ENCODE measurements at places on chromosomes 12 and 14. TPM values are rescaled to one million over a fixed set of nuclear protein-coding genes. Genes with fewer than 3 reads are reported as not detected.

SYCP3 gene
- not detected for total RNA-seq

DUSP16 gene
- total RNA-seq: 9.2 TPM

DNA sequence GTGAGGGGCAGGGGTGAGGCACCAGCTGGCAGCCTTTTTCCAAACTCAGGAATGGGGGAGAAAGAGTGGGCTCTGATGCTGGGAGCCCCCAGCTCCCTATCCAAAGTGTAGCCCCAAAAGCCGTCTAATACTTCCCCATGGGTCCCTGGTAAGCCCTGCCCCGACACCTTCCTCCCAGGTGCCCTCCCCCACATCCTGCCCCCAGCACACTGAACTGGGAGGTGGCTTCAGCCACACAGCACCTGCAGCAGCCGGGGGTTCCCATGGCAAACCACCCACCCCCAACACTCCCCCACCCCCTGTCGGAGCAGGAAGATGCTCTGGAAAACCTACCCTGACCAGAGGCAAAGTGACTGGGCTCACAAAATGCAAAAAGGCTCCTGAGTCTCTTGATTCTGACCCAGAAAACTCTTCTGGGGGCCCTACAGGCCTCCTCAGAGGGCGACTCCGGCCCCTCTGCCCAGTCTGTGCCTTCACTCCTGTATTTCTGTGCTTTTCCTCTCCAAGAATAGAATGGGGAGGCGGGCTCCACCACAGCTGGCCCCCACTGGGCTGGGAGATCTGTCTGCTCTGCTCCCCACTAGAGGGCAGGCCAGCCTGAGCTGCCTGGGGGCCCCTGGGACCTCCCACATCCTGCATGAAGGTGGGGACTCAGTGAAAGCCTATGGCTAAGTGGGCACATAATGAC lies 81.6 kb downstream of the ITPK1 start:
- peak; percentile 41 for DNase-seq

DNA sequence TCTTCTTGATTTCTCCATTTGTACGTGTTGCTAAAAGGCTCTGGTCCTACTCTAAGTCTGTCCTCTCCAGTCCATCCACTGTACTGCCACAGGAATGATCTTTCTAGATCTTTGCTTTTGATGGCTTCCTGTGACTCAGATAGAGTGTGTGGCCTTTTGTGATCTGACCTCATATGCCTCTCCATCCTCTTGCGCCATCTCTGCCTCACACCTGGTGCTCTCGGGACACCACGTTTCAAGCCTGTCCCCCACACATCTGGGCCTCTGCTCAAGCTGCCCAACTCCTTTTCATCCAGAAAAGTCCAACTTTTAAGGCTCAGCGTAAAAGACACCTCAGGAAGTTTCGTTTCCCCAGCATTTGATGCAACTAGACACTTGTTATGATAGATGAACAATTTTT lies 39.0 kb downstream of the DCAF4 start:
- DNase-seq: peak; percentile 28

DNA sequence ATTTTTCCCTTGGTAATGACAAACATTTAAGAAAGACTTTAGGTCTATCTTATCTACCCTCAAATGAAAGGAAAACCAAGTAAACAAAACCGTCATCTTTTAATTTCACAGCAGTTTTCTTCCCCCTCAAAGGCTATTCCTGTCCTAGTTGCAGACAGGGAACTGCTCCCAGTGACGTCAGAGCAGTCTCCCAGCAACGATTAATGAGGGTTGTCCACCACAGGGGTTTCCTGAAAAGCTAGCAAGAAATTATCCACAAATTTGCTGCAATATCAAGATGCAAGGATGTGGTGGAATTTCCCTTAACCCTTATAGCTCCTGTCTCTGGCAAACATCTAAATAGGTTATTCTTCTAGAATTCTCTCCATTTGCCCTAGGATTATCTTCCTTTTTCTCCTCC lies 89.1 kb upstream of the STAC3 start:
- DNase-seq: peak; percentile 75

GRCh38 chr14:92597906-92598905 lies 84.6 kb downstream of the RIN3 start:
- DNase-seq: no peak

GRCh38 chr12:86081843-86082242 lies 174.3 kb downstream of the MGAT4C start:
- DNase-seq: no peak
